GM19239 (cell line): ENCODE measurements at places on chromosomes 5 and 9.

GRCh38 chr5:84016085-84016484 lies 295.4 kb upstream of the HAPLN1 start:
- no peak for DNase-seq

- DNase-seq, result no peak
These were observed 343.2 kb downstream of the ZNF608 start for GRCh38 chr5:124403281-124403680.

- no peak for DNase-seq
These were observed 154.1 kb downstream of the SNX18 start for GRCh38 chr5:54671681-54672080.

DNA sequence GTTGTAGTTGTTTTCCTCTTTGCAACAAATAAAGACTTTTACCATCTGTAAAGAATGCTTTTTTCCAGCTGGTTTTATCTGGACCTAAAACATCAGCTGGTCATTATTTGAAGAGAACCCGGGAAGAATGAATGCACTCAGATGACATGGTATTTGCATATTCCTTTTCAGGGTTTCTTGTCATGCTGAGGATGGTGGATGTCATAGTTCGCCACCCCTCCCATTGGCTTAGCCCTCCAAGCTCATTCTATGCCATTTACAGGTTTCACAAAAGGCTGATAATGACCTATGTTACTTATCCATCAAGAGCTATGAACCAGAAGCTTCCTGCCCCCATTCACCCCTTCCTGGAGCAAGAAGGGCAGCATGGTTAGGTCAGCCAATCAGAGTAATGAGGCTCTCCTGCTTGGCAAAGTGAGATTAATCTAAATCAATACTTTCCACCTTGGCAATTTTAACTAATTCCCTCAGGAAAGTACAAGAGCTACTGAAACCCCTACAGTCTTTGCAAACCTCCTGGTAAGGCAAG lies 440.5 kb upstream of the TLE4 start:
- no peak for DNase-seq

- no peak for DNase-seq
These were observed 2.6 kb downstream of the SELENOP start for GRCh38 chr5:42808888-42809611.

- no peak for DNase-seq
These were observed 67.2 kb downstream of the CAMSAP1 start for GRCh38 chr9:135840107-135840506.

DNA sequence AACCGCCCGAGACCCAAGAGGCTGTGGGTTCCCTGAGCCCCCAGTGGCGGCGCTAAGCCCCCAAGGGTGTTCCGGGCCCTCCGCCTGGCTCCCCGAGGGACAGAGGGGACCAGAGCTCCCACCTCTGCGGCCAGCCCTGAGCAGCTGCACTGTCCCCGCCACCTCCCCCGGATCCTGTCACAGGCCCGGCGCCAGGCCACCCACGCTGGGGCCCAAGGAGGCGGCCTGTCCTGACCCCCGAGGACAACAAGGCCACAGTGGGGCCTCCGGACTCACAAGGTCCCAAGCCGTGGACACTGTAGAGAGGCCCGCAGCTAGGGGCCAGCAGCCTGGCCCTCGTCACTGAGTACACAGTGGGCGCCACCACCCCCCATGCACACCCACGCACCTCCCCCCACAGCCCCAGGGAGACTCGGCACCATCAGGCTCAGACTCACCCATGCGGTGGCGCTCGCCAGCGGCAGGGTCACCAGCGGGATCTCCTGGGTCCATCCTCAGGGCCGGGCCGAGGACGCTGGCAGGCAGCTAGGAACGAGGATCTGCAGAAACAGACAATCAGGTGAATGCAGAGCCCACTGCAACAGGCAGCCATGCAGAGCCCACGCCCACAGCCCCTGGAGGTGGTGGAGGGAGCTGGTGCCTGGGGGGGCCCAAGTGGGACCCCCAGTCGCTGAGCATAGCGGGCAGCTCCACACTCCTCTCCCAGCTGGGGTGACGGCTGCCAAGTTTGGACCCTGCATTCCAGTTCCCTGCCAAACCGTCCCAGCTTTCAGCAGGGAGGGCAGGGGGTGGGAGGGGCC lies 27.9 kb downstream of the EXD3 start:
- DNase-seq, result no peak

GRCh38 chr5:18483451-18483850 lies 849.2 kb downstream of the TAF11L14 start:
- no peak for DNase-seq

DNA sequence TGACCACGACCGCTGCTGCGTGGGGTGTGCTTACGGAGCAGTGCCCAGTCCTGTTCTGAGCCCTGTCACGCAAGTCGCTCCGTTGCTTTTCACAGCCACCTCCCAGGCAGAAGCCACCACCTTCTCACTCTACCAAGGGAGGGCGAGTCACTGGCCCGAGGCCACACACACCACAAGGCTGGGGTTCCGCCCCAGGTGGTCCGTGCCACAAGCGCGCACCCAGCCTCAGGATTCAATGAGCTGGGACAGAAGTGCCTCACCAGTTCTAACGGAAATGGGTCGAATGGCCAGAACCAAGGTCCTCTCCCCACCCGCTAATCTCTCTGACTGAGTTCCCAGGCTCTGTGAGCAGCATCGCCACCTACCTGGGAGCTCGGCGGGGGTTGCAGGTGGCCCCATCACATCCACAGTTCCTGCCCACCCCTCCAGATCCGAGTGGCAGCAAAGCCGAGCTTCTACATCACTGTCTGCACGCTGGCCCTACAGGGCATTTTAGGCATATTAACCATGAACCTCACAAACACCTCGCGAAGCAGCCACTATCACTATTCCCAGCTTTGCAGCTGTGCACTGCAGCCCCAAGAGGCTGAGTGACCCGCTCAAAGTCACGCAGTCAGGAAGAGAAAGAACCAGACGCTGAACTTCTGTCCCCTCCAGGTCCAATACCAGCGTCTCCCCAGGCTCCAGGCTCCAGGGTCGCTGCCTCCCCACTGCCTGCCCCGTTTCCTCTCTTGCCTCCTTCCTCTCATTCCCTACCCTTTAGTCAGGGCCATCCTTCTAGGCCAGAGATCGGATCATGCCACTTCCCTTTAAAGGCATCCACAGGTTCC lies 92.1 kb upstream of the PHYKPL start:
- peak; percentile 27 for DNase-seq

GRCh38 chr9:38421498-38422211 lies 2.6 kb downstream of the IGFBPL1 start:
- no peak for DNase-seq

DNA sequence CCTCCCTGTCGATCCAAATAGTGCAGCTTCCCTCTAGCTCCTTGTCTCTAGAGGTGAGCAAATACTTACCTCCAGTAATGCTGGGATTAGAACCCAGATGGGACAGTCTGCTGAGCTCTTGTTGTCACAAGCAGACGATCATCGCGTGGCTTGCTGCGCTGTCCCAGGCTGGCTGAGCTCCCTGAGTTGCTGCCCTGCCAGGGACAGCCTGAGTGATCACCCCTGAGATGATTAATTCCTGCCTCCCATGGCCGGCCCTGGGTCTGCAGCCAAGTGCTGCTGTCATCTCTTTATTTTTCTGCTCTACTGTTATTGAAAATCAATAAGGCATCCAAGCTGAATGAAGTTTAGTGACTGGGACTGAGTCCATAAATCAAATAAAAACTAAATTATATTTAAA lies 94.0 kb upstream of the ALDH1B1 start:
- no peak for DNase-seq

GRCh38 chr9:134495881-134496412 lies 145.7 kb upstream of the COL5A1 start:
- no peak for DNase-seq

- no peak for DNase-seq
These were observed 2.1 kb upstream of the GABRB2 start for GRCh38 chr5:161548487-161549094.

GRCh38 chr9:25716220-25716872 lies 38.1 kb upstream of the TUSC1 start:
- DNase-seq, result no peak

- no peak for DNase-seq
These were observed 227.6 kb upstream of the DAP start for GRCh38 chr5:10988622-10989021.

DNA sequence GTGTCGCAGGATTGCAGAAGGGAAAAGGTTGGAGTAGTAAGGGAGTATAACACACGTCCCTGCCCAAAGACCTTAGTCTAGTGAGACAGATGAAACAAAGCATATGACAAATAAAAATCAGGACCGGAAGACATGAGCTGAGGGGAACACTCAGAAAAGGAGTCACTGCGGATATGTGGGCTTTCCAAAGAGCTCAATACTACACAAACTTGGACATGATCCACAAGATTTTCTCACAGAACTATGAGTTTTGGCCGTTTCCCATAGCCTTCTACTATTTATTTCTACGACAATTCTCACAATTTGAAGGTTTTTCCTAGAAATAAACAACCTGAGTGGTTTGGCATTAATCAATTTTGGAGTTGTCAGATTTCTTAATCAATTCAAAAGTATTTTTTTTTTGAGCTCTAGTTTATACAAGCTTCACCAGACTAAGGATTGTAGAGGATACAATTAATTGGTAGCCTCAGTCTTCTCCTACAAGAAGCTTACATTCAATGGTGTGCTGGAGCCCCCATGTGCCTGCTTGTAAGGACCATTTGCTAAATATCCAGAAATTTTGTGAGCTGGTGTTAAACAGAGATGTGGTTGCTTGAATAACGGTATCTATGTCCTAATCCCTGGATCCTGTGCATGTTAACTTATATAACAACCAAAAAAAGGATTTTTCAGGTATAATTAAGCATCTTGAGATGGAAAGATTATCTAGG lies 91.4 kb downstream of the ADAMTS12 start:
- no peak for DNase-seq

DNA sequence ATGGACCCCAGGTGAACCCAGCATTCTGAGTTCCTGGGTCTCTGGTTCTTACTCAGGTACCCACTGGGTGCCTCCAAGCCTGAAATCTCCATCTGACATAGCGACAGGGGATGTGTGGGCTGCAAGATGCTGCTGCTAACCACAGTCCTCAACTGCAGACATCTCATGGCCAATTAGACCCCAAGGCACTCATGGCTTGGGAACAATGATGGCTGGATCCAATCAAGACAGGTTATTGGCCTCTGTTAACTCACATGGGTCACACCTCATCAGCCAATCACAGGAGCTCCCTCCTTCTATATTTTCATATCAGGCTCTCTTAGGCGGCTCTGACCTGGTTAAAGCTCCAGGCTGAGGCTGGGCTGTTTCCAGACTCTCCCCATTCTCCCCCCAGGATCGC lies 57.0 kb downstream of the CXXC5 start:
- DNase-seq, result no peak

GRCh38 chr5:139342423-139342723 lies 719 bp downstream of the PAIP2 start:
- peak; percentile 45 for DNase-seq

GRCh38 chr5:159786901-159787691 lies 129.2 kb upstream of the ADRA1B start:
- DNase-seq, result no peak

- no peak for DNase-seq
These were observed 161.2 kb upstream of the SPRY4 start for GRCh38 chr5:142486020-142486419.

GRCh38 chr5:132951897-132952296 lies 11.5 kb downstream of the AFF4 start:
- no peak for DNase-seq

GRCh38 chr5:133613184-133613583 lies 843 bp upstream of the FSTL4 start:
- no peak for DNase-seq

DNA sequence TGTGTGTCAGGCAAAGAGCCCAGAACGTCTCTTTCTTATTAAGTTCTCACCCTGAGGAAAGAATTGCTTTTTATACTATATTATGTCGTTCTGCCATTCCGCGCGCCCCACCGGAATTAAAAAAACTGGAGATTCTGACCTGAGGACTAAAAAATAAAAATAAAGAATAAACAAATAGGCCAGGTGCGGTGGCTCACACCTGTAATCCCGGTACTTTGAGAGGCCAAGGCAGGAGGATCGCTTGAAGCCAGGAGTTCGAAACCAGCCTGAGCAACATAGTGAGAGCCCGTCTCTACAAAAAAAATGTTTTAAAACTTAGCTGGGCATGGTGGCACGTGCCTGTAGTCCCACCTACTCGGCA lies 677 bp upstream of the DYNC2I2 start:
- DNase-seq, result no peak

- DNase-seq, result no peak
These were observed 28.7 kb upstream of the C5orf46 start for GRCh38 chr5:147935032-147935431.

- DNase-seq, result no peak
These were observed 42.7 kb downstream of the OR2V1 start for GRCh38 chr5:181088289-181088688.

DNA sequence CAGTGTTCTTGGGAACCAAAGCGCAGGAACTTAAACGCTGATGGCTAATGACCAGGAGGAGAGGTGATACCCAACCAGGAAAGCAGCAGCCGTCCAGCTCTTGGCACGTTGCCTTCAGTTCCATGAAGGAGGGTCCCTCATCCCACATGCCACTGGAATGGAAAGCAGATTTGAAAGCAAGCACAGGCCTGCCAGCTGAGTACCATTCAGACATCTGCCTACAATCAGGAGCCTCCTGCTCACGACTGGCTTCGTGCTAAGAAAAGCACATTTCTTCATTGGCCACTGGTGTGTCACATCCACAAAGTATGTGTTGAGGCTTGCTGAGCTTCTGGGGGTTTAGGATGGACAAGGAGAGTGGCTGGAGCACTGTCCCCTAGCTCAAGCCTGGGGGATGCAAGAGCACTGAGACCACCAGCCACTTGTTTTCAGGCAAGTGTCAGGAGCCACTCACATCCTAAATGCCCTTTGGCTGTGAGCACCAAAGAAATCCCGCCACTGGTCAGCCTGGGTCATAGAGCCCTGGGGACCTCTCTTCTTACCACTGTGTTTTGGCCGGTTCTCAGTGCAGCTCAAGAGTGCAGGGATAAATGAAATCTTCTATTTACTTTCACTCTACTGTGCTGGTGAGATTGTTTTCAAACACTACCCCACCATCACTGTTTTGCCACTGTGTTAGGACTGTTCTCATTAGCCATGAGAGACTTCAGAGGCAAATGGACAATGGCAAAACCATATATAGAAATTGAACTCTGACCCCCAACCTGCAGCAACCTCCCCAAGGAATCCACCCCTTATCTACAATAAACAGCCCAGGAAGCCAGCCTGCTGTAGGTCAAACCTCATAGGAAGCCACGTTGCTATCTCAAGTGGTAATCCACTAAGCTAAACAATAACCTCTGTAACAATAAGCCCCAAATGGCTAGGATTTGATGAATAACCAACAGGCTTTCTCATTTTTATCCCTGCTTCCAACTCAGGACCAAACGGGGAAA lies 58.3 kb downstream of the MTX3 start:
- no peak for DNase-seq

DNA sequence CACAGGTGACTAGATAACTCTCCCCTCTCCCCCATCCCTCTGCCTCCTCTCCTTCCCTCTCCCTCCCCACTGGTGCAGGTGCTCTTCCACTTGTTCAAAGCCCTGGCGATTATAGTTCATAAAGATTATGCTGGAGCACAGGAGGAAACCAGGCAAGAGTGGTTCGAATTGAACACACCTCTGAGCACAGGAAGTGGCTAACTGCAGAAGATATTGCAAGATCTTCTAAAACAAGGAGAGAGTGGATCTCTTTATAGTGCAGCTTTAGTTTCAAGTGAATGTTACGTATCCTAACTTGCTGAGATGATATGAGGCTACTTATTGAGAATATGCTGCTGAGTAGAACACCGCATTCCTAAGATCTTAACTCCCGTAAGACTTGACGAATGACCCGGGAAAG lies 178.4 kb downstream of the GOLPH3 start:
- no peak for DNase-seq
